Caco-2 (cell line): ENCODE measurements at places on chromosomes 13 and 19.

DNA sequence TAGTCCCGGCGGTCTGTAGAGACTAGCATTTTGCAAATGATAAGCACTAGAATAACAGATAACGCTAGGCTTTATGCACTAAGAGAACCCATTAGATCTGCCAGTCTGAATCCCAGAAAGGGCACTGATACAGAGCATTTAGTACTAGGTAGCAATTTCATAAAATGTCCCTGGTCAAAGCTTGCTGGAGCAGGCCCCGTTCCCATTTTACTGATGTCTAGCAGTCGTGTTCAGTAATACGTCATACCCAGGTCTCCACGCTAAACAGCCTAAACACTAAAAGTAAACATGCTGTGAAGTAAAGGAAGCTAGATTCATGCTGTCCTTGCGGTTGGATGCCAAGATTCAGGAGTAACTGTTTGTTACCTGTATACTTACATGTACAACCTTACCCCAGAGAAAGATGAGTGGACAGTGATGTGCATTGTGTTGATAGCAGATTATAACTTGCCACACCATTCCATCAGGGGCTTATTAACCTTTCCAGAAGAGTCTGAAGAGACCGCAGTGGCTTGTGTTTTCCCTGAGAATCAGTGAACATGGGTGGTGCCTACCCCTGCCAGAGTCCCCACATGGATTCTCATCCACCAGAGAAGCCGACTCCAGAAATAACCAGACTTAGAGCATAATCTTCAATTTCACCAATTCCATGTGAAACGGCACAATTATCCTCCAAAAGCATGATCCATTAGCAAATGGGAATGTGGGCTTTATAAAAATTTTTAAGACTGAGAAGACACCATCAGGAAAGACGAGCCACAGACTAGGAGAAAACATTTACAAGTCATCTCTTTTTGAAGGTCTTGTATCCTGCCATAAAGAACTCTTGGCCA lies 3.4 kb upstream of the RPS11 start:
- no peak overlapping the region for H3K4me3 ChIP-seq
- no peak for DNase-seq

DNA sequence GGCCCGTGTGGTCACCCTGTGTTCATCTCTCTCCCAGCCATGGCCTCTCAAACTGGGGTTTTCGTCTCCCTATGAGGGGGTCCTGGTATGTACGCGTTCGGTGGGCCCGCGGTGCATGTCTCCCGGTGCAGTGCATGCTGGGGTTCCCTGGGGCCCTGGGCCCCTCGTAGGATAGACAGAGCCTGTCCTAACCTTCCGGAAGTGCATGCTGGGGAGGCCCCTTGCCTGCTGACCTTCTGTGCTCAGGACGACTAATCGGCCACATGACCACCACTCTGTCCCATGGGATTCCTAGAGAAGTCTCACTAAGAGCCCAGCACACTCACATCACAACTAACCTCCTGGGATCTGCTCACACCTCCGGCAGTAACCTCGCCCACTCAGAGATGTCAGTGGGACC lies 4.9 kb upstream of the USE1 start:
- H3K36me3 ChIP-seq: peaks cover 1% of the 10 kb centered on the region; the same call in 1 of the 2 replicates
- H3K4me1 ChIP-seq: peaks cover 6% of the 10 kb centered on the region; the same call in 1 of the 2 replicates
- no peak overlapping the region for H3K27ac ChIP-seq
- no peak for DNase-seq
- no peak overlapping the region for H3K4me3 ChIP-seq

DNA sequence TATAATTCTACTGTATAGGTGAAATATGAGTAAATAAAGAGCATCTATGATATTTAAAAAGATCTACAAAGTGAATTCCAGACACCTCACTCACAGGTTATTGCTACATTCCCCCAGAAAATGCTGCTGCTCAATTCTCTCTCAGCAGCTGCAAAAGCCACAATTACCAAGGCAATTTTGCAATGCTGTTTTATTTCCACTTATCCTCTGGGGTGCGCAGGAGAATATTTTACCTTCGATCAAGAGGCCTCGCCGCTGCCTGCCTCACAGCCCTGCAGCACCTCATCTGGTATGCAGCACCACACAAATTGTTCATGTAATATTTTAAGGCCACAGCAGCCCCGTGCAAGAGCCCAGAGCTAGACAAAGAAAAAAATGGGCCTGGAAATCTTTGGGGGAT lies 333.2 kb downstream of the DNAJC15 start:
- H3K27me3 ChIP-seq: no peaks in the 10 kb centered on the region
- no peaks in the 10 kb centered on the region for H3K4me1 ChIP-seq
- no peak for DNase-seq
- H3K27ac ChIP-seq: no peak overlapping the region
- no peak overlapping the region for H3K4me3 ChIP-seq

DNA sequence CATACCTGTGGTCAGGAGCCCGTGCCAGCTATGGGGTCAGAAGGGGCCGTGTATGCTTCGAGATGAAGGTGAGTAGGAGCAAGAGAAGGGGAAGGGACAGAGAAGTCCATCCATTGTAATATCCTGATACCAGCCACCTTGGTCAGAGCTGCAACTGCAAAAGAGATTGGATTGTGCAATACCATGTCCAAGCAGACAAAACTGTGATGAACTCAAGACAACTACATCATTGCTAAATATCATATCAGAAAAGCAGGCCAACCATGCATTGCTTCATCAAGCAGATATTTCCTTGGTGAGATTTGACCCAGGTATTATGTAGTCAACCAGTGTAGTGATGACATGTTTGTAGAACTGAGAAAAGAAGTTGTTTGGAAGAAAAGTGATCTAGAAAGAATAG lies 12.1 kb downstream of the HNRNPUL1 start:
- no peaks in the 10 kb centered on the region for H3K27me3 ChIP-seq
- H3K4me3 ChIP-seq: no peak overlapping the region
- H3K36me3 ChIP-seq: peaks cover 10% of the 10 kb centered on the region
- no peaks in the 10 kb centered on the region for H3K4me1 ChIP-seq

DNA sequence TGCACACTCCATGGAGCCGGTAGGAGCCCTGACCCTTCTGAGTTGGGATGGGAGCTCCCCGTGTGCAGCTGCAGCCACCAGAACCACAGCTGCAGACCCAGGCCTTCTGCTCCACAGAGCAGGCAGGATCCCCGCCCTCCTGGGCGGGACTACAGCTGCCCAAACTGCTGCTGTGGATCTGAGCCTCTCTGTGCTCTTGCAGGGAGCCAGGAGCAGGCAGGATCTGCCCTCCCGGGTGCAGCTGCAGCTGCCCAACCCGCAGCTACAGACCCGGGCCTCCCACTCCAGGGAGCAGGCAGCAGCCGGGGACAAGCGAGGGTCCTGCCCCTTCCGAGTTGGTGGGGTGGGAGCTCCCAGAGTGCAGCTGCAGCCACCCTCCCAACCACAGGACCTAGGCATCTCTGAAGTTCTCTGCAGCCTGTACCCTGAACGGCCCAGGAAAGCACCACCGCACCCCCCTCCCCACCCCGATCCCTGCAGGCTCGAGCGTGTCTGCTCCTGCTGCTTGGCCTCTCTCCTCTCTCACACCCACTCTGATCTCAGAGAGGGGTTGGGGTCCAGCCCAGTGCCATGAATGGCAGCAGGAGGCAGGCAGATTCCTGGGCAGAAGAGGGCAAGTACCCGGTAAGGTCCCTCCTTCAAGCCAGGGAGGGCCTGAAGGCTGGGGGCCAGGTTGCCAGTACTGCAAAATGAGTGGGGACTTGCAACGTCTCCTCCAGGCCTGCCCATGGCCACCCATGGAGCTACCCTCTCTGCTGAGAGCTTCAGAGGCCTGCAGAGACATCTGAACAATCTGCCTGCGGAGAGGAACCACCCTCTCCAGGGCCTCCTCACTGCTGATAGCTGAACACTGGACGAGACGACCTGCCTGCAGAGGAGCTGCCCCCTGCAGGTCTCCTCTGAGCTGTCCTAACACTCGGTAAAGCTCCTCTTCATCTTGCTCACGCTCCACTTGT lies 16.4 kb upstream of the EMP3 start:
- peaks cover 8% of the 10 kb centered on the region; the same call in 1 of the 2 replicates for H3K4me1 ChIP-seq
- no peak overlapping the region for H3K27ac ChIP-seq
- H3K4me3 ChIP-seq: no peak overlapping the region
- no peaks in the 10 kb centered on the region for H3K36me3 ChIP-seq
- no peaks in the 10 kb centered on the region for H3K27me3 ChIP-seq

- no peaks in the 10 kb centered on the region for H3K36me3 ChIP-seq
- no peaks in the 10 kb centered on the region for H3K27me3 ChIP-seq
- H3K4me3 ChIP-seq: no peak overlapping the region
- no peaks in the 10 kb centered on the region for H3K4me1 ChIP-seq
These were observed 17.5 kb downstream of the KLF2 start for GRCh38 chr19:16342002-16342715.

- H3K36me3 ChIP-seq: no peaks in the 10 kb centered on the region
- no peak overlapping the region for H3K4me3 ChIP-seq
- H3K27ac ChIP-seq: no peak overlapping the region
- no peaks in the 10 kb centered on the region for H3K27me3 ChIP-seq
- DNase-seq: no peak
These were observed 646.2 kb upstream of the MIR17HG start for GRCh38 chr13:90701264-90701663.
